CD4-positive, alpha-beta T cell treated with Interleukin-17A for 1 hour (primary cell): ENCODE measurements at places on chromosomes 4 and X.

DNA sequence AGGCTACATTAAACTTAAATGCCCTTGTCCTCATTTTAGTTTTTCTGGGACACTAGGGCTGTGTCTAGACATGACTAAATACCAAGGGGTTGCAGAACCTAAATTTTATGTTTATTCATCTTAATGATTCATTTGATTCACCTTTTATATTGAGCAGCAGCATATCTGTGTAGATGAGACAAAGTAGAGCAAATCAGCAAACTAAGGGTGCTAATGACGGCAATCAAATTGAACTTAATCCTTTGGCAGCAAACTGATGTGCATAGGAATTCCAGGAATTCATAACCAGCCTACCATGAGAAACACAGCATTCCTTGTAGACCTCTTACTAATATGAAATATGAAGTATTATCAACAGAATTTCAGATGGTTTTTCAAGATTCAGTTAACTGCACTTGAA, 25.1 kb downstream of the EPHA5 start:
- DNase-seq, result no peak

- DNase-seq, result no peak
Observed at GRCh38 chrX:133786382-133786781, 199.0 kb downstream of the GPC3 start.

DNA sequence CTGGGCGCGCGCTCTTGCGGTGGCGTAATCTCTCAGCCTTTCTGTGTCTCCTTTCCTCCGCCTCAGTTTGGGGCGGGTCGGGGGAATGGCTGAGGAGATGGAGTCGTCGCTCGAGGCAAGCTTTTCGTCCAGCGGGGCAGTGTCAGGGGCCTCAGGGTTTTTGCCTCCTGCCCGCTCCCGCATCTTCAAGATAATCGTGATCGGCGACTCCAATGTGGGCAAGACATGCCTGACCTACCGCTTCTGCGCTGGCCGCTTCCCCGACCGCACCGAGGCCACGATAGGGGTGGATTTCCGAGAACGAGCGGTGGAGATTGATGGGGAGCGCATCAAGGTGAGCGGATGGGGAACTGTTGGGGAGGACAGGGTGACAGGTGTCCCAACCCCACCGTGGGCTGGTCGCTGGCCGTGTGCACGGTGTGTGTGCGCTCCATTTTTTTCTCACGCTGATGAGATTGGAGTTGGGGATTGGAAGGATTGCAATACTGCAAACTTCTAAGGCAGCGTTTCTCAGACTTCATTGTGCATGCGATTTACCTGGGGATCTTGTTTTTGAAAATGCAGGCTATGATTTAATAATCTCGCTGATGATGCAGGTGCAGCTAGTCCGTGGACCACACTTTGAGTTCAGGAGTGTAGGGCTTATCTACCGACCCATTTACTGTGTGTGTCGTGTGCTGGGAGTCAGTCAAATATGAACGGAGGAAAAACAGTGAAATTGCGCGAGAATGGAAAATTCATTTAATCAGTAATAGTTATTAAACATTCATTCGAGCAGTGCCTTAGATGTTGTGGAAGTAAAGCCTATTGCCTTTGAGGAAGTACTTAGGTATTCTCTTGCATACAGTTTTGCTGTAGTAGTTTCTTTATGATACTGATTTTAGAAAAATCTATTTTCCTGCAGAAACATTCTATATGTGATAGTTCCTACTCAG, at the start of gene RAB33B:
Gene RAB33B, plus strand, starts transcription at position 11 of the 935 bp plus-strand sequence. Its CDS starts 75 bp downstream, at position 86.
- DNase-seq, result no peak

GRCh38 chr4:145818011-145818410, 120.6 kb downstream of the ZNF827 start:
- no peak for DNase-seq

- DNase-seq, result no peak
Observed at GRCh38 chr4:573122-573892, 2.8 kb downstream of the TMEM271 start.
